Cardiac septum (tissue), 1 donor: ENCODE measurements at places on chromosomes 6 and 20.
A peak's percentile ranks its signal among the peaks of the same experiment; 100 is the strongest.

- DNase-seq, result no peak
Observed at GRCh38 chr20:60252866-60253265, 294.6 kb downstream of the CDH26 start.

GRCh38 chr6:130796313-130796905 is 30.8 kb upstream of the SMLR1 start:
- DNase-seq, result no peak

- no peak for DNase-seq
Observed at GRCh38 chr6:104332364-104332763, 527.4 kb downstream of the HACE1 start.

DNA sequence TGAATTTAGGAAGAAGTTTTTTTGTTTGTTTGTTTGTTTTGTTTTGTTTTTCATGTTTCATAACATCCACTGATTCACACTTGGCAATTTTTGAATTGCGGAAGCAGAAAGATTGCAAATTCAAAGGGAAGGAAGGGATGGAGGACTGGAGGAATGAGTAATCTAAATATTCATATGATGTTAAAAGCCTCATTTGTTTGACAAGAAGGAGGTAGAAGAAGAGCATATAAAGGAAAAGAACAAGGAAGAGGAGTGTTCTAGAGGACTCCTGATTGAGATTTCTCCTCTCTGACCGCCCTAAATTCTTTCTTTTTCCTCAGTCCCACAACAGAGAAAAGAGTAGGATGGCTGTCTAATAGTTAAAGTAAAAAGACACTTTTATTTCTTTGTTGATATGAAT is 88.5 kb downstream of the METTL24 start:
- DNase-seq, result no peak

DNA sequence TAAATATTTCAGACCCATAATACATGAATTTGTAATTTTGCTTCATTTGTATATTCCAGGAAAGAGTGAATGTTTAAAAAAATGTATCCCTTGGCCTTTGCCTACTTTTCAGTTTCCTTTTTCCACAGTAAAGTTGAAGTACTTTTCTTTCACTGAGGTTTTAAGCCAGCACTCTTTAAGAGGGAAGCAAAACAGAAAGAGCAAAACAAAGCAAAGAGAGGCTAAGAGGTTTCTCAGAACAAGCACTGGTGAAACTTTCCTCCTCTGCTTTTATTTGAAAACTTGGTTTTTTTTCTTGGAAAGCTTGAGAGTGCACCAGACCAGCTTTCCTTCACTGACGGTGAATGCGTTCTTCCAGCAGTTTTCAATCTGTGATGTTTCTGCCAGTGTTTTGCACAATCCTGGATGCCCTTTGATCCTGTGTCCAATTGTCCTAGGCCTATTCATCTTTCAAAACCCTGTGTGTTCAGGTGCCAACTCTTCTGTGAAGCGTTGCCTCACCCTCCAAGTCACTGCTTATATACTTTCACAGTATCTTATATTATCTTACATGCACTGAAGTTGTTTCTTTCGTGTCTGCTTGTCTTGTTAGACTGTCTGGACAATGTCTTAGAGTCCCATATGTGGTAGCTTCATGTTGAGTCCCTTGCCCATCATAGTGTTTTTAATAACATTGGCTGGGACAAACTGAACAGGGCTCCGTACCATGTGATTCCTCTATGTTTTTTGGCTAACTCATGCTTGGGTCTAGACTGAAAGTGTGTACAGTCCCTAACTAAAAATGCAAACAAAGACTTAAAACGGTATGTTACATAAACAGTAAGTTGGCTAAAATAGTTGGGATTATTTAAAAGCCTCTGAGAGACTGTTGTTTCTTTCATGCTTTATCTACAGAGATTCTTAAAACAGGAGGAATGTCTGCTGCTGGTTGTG is 1.9 kb downstream of the RNF217 start:
- DNase-seq, result no peak

DNA sequence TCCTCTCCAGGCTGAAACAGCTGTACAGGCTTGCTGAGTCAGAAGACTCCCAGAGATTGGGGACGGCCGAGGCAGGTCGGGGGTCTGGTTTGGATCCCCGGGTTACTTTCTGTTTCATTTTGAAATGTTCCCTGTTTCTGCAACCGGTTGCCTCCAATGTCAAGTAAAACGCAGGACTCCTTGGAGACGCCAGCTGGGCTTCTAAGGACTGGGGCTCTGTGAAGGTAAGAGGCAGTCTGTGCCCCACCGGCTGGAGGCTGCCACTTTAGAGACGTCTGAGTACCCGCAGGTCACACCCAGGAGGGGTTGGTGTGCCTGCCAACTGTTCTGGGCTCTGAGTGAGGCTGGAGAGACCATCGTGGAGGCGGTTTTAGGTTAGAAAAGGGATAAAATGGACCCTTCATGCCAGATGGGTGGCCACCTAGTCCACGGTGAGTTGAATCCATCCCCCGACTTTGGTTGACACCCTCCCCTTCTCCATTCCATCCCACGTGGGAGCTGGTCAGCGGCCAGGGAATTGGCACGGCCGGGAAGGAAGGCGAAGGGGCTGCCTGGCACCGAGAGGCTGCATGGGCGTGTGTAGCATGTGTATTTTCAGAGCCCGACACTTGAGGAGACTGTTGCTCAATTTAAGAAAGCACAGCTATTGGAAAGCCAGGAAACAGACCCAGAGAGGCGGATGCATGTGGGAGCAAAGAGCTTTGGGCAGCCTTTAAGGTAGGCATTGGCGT is 240.9 kb downstream of the PHACTR1 start:
- DNase-seq, result peak; percentile 83

DNA sequence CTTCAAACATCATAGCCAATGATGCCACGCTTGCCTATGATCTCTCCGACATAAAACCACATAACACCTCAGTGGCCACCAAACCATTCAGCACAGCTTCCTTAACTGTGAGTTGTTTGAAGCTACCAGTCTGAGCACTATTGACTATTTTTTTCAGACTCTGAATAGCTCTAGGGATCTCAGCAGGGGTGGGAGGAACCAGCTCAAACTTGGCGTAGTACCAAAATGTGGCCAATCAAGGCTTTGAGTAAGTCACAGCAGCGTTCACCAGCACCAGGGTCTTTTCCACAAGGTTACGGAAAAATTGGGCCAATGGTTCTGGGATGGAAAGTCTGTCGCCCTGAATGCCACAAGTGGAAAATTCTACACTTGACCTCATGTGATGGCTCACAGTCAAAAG is 70.6 kb downstream of the SMPDL3A start:
- DNase-seq, result no peak

DNA sequence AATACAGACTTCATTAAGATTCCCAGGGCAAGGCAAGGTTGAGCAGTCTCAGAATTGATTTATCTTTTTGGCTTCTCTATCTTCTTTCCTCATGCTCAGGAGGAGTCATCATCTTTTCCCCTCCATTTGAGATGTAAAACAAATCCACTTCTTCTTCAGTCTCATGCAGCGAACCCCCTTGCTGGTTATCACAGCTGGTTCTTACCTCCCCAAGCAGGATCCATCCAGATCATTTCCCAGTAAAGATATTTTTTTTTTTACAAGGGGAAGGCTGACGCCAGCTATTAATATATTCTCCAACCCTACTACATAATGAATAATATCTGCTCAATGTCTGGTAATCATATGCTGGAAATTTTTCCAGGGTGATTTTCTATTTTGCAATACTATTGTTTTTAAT is 508.9 kb upstream of the NOX3 start:
- DNase-seq, result no peak

DNA sequence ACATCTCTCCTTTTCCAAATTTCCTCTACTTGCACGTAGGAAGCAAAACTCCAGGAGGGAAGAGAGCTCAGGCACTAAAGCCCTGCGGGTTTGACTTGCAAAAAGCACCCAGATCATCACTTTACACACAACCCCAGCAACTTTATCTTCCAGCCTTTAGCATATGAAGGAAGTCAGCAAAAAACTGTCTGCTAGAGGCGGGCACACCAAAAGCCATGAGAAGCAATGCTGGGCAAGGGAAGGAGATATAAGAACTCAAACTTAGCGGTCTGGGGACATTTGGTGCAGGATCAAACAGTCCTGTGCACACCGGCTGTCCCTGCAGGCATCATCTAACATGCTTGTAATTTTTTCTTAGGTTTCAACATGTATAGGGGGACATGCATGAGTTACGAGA is 113.3 kb downstream of the JPH2 start:
- DNase-seq, result no peak

- no peak for DNase-seq
Observed at GRCh38 chr6:149028767-149029405, 282.1 kb downstream of the UST start.

GRCh38 chr6:35600659-35601125 is 88.0 kb upstream of the TULP1 start:
- DNase-seq, result no peak

GRCh38 chr6:35415065-35415891 is 36.9 kb upstream of the FANCE start:
- no peak for DNase-seq

GRCh38 chr6:47162793-47163192 is 120.7 kb upstream of the ADGRF1 start:
- DNase-seq, result no peak

GRCh38 chr6:20983961-20984360 is 449.7 kb downstream of the CDKAL1 start:
- DNase-seq, result no peak

DNA sequence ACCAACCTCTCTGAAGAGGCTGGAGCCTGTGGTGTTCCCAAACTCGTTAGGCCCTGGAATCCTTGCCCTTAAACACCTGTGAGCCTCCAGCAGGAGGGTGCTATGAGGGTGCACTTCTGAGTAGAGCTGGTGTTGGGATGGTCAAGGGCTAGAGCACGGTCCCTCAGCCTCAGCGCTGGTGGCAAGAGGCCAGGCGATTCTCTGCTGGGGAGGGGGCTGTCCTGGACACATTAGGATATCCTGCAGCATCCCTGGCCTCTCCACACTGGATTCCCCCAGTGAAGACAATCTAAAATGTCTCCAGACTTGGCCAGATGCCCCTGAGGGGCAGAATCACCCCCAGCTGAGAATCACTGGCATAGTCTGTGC is 157.8 kb downstream of the SYCP2 start:
- DNase-seq, result peak; percentile 59

DNA sequence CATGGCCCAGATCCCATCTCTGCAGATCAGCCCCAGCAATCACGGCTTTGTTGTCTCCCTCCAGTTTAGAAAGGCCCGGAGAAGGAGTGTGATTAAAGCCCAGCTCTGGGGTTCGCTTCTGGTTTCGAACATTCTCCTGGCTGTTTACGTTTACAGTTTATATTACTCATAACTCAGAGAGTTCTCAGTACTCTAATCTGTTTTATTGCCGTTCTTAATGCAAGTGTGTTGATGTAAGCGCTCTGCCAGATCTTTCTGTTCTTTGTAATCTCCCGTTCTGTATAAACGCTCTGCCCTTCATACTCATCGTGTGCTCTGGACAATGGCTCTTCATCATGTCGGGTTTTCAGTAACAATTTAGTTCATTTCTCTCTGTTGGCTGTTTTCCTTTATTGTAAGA is 118.0 kb upstream of the PRND start:
- DNase-seq, result no peak

- no peak for DNase-seq
Observed at GRCh38 chr20:9130521-9130920, 61.6 kb downstream of the PLCB4 start.

DNA sequence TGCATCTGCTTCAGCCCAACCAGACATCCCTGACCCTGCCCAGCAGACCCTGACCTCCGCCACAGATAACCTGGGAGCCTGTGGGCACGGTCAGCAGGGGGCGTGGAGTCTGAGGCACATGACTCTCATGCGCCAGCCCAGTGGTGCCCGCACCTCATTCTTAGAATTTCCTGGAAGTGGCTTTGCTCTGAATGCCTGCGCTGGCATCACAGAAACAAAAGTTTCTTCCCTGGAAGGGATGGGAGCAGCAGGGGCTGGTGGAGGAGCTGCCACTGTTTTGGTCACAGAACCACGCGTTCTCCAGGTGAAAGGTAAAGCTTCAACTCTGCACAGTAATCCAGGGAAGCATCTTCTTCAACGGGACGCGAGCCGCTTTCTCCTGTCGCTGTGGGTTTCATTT is 67.9 kb upstream of the DUSP22 start:
- no peak for DNase-seq

- DNase-seq, result no peak
Observed at GRCh38 chr20:33724439-33725094, 4.5 kb upstream of the PXMP4 start.

DNA sequence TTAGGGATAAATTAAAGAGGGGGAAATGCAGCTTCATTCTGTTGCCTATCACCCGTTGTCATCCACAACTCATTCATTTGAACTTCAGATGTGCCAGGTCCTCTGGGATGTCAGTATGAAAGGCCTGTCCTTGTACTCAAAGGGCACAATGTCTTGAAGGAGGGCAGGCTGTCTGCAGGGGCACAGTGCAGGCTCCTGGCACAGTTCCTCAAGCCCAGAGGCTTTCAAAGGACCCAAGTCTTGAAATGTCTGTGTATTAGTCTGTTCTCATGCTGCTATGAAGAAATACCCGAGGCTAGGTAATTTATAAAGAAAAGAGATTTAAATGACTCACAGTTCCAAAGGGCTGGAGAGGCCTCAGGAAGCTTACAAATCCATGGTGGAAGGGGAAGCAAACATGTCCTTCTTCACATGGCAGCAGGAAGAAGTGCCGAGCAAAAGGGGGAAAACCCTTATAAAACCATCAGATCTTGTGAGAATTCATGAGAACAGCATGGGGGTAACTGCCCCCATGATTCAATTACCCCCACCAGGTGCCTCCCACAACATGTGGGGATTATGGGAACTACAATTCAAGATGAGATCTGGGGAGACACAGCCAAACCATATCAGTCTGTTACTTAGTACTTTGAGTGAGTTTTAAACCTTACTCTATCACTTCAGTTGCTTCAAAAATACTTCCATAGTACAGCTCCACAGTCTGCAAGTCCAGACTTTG is 9.4 kb downstream of the SNX9 start:
- DNase-seq, result no peak

- DNase-seq, result no peak
Observed at GRCh38 chr6:1669996-1670395, 60.3 kb downstream of the FOXC1 start.

- no peak for DNase-seq
Observed at GRCh38 chr20:46622165-46622564, 29.1 kb downstream of the SLC13A3 start.

GRCh38 chr20:48196486-48196885 is 411.2 kb upstream of the SULF2 start:
- DNase-seq, result no peak

- DNase-seq, result no peak
Observed at GRCh38 chr6:89134723-89135122, 11.1 kb upstream of the PM20D2 start.

GRCh38 chr6:45706319-45706718 is 309.3 kb downstream of the CLIC5 start:
- no peak for DNase-seq

GRCh38 chr6:150934380-150934779 is 68.9 kb downstream of the MTHFD1L start:
- DNase-seq, result no peak

DNA sequence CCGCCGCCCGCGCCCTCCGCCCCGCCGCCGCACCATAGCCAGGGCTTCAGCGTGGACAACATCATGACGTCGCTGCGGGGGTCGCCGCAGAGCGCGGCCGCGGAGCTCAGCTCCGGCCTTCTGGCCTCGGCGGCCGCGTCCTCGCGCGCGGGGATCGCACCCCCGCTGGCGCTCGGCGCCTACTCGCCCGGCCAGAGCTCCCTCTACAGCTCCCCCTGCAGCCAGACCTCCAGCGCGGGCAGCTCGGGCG is 1.5 kb downstream of the FOXC1 start:
- DNase-seq, result no peak
